ENCODE measurements at places on chromosomes 16 and 17. TPM values are rescaled to one million over a fixed set of nuclear protein-coding genes. Genes with fewer than 3 reads are reported as not detected.

Gene NUDT7
- 4.3 TPM for total RNA-seq

Gene USP43
- 0.20 TPM for total RNA-seq

- DNase-seq = no peak
Measured at GRCh38 chr17:64057701-64058263, 37.3 kb upstream of the ICAM2 start.

DNA sequence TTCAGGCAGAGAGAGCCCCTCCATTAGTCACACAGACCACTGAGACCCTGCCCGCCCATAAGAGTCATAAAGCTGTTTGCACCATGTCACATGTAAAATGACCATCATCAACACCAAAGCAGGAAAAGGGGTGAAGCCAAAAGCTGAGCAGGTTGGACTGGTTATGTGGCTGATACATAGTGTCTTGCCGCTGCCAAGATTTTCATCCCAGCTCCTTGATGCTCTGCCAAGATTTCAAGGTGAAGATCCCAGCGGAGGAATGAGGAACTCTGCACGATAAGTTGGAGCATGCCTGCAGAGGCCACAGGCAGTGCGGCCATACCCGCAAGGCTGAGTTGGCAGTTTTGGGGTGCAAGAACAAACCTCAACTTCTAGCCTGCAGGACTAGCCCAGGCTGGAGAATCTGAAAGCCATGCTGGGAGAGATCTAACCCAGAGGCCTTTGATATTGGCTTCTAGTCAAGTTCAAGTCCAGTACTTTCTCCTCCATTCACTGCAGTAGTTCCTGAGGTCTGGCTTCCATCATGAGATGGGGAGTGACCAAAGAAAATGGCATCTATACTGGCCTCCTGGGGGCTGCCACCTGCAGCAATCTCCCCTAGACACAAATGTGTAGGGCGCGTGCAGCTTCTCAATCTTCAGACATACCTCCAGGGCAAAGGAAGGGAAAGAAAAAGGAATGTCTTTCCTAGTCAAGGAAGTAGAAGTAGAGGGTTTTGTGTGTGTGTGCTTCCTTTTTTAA is 79.7 kb upstream of the NOL11 start:
- DNase-seq = no peak

DNA sequence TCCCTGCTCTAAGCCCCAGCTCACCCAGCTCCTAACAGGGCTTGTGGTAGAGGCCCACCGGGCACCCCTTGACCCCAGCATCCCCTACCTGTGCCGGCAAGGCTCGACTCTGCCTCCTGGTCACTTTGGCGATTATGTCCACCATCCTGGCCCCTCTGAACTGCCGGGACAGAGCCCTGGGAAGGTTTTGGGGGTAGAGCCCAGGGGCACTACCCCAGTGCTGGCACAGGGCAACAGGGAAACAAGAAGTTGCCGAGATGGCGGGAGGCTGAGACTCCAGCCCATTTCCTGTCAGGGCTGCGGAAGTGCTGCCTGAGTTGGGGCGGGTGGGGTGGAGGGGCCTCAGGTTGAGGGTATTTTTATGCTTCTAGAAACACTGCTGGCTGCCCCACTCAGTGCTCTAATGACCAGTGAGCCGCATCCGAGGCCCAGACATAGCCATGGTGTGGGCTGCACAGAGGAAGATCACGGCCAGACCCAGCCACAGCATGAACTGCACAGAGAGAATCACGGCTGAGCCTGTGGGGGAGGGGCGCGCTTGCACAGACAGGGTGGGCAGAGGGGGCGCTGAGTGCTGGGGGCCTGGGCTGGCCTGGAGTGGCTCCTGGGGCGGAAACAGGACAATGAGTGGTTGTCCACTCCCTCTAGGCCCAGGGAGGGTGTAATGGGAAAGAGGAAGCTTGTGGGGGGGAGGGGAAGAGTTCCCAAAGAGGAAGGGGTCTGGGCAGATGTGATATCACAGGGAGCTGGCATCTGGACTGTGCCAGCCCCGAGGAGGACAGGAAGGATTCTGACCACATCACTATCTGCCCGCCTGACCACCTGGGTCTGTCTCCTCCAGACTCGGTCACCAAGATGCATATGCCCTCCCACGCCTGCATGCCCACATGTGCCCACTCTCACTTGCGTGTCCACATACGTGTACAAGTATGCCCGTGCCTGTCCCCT is 22.3 kb downstream of the ARHGAP27 start:
- peak; percentile 56 for DNase-seq

GRCh38 chr17:83143817-83144231 is 64.4 kb downstream of the METRNL start:
- no peak for DNase-seq

DNA sequence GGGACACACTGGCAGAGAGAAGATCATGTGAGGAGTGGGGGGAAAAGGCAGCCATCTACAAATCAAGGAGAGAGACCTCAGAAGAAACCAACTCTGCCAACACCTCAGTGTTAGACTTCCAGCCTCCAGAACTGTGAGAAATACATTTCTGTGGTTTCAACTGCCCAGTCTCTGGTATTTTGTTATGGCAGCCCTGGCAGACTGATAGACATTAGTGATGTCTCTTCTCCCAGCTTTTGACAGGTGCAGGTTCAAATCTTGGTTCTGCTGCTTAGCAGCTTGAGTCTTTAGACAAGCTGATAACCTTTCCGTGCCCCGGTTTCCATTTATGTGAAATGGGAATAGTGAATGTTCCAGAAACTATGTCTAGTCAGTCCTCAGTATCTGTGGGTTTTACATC is 199.5 kb downstream of the SNX29 start:
- DNase-seq = no peak

- DNase-seq = no peak
Measured at GRCh38 chr16:81374550-81374949, 59.8 kb downstream of the GAN start.

Data from tibial nerve (tissue), 4 donors.